ENCODE measurements at places on chromosomes 2 and 18.

GRCh38 chr2:120609826-120610395 is 125.8 kb upstream of the GLI2 start:
- no peak for DNase-seq

DNA sequence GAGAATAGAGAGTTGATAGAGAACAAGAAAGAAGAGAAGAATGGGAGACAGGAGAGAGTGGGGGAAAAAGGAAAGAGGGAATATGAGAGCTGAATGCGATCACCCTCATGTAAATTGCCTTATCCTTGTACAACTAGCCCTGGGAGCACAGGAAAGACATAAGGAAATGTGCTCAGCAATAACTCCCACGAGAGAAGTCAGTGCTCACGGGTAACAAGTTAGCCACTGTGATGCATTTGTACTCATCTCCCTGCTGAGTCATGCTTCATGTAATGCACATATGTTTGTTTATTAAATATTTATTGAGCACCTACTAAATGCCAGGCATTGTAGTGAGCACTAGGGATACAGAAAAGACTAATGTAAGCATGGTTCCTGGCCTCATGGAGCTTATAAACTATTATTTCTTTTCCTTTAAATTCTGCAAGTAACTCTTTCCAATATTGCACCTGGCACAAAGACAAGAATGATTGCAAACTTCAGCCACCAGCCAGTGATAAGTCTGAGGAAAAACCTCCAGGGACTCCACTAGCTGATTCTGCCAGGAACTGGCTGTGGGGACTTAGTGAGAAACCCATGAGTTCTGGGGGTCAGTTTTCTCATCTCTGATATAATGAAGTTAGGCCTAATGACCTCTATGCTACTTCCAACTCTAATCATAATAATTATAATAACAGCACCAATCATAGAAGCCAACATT is 124.1 kb downstream of the LNPK start:
- DNase-seq, result no peak

DNA sequence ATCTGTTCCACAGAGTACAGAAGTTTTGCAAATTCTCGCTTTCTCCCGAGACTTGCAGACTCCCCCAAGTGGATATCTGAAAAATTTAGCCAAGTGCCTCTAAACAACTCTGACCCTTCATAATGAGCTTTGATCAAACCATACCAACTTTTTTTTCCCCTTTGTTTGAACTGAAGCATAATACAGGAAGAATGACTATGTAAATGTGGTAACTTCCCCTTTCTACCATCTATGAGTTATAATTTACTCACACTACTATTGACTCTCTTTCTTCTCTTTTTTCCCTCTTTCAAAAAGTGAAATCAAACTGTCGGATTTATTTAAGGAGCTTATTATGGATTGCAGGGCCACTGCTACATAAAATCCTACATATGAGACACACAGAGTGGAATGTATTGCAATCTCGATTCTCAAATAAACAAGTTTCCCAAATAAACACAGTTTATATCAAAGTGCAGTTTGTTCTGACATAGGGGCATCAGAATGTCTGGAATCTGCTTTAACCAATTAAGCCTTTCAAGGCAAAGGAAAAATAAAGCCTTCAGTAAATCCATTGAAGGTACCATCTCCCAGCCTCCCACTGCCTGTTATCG is 1.4 kb upstream of the ZNF804A start:
- DNase-seq, result peak; percentile 9

- DNase-seq, result peak; percentile 37
Observed at GRCh38 chr2:112032689-112033465, 22.2 kb upstream of the TMEM87B start.

DNA sequence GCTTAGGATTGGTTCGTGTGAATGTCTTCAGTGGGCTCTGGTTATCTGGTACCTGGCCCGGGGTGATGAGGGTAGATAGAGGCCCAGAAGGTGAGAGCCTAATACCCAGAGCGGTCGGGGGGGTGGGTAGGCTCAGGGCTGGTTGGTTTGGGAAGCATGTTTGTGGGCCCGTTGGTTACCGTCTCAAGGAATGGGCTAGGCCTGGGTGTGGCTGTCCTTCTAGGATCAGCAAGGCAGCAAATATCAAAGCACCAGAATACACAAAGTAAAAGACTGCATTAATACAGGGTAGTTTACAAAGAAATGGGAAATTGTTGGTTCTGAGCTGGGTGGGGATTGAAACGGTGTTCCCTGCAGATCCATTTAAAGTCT is 6.0 kb upstream of the IL1R2 start:
- no peak for DNase-seq

- no peak for DNase-seq
Observed at GRCh38 chr18:31610286-31611205, 18.9 kb downstream of the TTR start.

GRCh38 chr2:8328217-8328616 is 353.6 kb upstream of the ID2 start:
- DNase-seq, result no peak

DNA sequence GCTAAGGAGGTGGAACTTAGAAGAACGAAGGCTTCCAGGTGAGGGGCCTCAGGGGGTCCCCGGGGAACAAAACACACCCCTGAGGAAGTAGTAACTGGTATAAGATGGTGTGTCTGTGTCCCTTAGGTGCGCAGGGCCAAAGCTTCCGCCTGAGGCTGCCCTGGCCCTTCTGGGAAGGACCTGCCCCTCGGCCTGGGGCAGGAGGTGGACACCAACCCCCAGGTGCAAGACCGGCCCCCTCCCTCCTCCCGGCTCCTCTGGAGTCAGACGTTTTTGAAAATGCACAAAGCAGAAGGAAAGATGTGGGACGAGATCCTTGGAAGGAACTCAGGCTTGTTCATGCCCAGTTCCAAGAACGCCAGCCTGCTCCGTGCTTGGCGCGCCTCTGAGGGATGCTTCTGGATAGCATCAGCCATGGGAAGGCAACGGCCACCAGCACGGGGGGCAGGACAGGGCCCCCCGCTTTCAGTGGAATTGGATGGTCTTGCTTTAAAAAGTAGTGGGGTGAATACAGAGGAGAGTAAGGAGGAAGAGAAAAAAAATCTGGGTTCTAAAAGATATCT is 37.5 kb downstream of the MYT1L start:
- DNase-seq, result no peak

DNA sequence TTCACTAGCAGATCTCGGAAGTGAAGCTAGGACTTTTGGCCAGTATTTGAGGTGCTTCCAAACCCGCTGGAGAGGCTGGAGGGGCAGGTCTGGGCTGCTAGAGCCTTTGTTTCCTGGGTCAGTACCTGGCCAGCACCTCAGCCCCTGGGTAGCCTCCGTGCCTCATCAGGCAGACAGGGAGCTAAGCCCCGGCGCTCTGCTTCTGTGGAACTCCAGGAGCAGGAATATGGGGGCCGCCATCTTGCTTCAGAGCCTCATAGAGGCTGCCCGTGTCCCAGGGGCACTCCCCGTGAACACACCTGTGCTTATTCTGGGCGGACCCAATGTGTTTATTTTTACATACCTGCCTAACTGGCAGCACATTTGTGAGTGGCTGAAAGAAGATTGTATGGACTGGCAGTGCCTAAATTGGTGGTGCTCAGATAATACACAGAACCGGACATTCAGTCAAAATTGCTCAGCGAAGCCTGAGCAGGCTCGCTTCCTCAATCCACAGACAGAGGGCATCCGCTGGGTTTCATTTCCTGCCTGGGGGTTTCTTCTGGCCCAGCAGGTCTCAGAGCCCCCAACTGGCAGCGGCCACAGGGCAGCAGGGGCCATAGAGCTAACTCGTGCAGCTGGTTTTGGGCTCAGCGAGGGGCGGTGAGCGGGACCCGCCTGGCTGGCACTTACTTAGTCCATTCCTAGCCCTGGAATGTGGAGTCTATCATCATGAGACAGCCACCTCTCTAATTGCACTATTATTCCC is 176.8 kb upstream of the ALKAL2 start:
- no peak for DNase-seq

- DNase-seq, result no peak
Observed at GRCh38 chr2:188997263-188997662, 23.1 kb downstream of the COL3A1 start.

DNA sequence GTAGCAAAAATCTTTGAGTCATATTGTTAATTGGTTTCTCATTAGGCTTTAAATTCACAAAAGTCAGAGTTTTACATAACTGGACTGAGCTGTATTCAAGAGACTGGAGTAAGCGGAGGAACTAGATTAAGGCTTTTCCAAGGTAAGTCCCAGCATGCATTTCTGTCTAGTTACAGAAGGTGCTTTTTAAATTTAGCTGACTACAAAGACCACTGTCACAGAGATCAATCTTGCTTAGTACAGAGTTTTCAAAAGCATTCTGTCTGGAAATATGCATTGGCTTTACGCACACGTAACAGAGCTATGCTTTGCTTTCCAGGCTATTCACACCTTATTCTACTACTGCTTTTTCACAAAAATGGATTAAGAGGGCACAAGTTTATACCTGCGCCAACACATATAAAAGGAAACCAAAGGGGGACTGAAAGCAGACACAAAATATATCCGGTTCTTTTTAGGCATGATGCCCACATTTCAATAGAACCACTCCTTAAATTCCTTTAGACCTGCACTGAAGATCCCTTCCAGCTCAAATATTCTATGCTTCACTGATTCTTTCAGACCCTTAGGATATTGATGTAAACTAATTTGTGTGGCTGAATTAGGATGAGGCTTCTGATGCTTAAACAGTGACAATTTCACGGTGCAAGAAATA is 560.7 kb upstream of the CRIM1 start:
- no peak for DNase-seq

GRCh38 chr2:168035458-168035857 is 211.9 kb downstream of the STK39 start:
- DNase-seq, result no peak

- DNase-seq, result no peak
Observed at GRCh38 chr2:26081556-26081955, 47.7 kb downstream of the RAB10 start.

GRCh38 chr2:4135765-4136164 is 432.4 kb downstream of the DCDC2C start:
- no peak for DNase-seq

- DNase-seq, result no peak
Observed at GRCh38 chr2:196433116-196433515, 206.4 kb upstream of the CCDC150 start.

DNA sequence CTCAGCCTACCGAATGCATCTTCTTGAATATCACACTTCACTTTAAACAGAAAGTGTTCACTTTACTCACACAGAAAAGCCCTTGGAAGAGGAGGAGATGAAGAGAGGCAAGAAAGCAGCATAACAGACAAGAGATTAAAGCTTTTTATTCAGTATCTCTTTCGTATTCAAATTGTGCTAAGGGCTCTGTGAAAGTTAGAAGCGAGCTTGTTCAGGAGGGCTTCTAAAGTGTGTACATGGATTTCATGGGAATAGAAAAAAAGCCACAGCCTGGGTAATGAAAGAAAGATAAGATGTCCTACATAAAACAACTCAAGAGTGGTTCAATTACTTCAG is 531.9 kb downstream of the TMEM182 start:
- no peak for DNase-seq

- no peak for DNase-seq
Observed at GRCh38 chr18:46877329-46877987, 39.8 kb downstream of the PIAS2 start.

GRCh38 chr18:54608028-54608642 is 17.1 kb downstream of the DYNAP start:
- DNase-seq, result no peak

DNA sequence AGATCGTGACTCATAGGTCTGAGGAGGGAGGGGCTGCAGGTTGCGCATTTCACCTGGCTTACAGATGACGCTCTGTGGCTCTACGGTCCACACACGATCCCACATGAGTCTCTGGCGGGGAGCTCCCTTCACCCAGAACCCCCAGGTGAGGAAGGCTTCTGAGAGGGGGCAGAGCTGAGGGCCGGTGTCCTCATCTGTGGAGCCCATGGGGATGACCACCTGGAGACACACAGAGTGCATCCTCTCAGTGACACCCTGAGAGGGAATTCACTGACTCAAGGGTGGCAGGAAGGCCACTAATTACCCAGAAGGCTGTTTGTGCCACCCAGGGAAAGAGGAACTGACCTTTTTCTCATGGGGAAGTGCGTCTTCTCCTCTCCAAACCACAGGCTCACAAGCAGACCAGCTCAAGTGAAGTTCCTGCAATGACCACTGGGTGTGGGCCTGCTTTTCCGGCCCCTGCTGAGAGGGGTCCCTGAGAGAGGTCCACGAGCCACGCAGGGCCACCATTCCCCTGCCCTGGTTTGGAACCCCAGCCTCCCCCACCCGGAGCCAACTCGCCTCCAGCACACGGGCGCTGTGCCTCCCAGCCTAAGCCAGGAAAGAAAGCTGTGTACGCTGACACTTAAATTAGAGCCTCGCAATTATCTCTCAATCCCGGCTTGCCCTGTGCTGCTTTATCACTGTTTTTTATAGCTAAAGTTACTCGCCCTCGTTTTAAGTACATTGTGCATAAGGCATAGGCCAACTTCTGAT is 114.1 kb downstream of the BCL11A start:
- peak; percentile 23 for DNase-seq

GRCh38 chr2:237798236-237799059 is at the start of gene RBM44:
Gene RBM44, plus strand, starts transcription at chr2:237798779. Its CDS starts 14,831 bp downstream, at chr2:237813610.
- DNase-seq, result no peak
